ENCODE measurements at places on chromosomes 5 and 9.
A peak's percentile ranks its signal among the peaks of the same experiment; 100 is the strongest.

DNA sequence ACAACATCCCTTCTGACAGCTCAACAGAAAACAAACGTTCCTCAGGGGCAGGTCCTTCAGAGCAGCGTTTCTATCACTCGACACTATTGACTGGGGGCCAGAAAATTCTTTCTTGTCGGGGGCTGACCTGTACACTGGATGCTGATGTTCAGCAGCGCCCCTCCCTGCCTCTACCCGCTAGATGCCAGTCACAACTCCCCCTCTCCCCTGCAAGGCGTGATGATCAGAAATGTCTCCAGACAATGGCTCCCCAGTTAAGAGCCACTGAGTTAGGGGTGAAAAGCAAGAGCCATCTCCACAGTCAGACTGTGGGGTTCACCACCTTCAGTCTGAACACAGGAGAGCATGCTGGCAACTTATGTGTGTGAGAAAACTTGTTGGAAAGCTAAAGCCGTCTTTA, 39.8 kb downstream of the SERINC5 start:
- no peak for DNase-seq

DNA sequence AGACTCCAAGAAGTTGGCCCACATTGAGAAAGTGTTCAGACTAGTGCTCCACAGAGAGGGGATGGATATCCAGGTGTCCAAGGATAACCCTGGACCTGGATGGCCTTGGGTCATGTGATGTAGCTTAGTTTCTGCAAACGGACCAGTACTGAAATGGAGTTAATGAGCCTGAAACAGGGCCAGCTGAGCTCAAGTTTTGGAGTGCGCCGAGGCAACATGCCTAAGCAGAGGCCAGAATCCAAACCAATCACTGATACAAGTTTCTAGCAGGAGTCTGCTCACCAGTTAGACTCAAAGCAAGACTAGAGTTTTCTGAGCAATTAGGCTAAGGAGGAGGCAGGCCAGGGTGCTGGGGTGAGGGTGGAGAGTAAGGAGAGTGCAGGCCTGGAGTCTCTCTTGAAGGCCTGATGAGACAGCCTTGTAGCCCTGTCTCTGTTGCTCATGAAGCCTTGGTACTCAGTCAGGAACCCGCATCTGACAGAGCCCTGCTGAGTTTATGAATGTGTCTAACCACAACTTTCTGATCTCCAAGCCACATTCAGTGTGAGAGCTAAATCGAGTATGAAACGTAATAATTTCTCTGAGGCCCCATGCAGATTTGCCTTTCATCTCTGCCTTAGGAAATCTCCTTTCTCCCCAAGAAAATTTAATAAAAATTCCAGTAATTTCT, 68.9 kb upstream of the EQTN start:
- DNase-seq: no peak

DNA sequence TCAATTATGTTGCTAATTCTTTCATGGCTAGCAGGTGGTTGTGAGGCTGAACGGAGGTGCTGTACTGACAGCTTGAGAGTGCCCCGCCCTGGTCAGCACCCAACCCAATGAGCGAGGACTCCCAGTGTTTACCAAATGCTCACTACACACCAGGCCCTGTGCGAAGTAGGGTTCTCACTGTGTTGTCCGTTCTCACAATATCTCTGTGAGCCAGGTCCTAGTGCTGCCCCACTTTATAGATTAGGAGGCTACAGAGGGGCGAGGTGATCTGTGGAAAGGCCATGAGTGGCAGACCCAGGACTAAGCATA, 28.2 kb downstream of the COL15A1 start:
- no peak for DNase-seq

GRCh38 chr5:172849606-172850453, 15.8 kb downstream of the ERGIC1 start:
- no peak for DNase-seq

DNA sequence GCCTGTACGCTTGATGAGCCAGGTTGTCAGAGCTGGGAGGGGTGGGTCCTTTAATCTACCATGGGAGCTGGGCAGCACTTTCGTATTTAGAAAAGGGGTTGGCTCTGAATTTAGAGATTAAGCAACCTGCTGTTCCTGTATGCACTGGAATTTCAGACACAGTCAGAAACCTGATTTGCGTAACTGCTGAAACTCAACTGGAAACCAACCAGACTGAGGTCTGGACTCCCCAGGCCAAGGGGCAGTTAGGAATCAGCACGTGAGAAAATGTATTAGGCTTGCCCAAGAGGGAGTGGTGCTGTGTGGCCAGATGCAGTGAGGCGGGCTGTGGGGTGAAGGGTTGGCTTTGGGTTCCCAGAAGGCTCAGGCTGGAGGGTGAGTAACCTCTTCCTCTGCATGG, 235.0 kb downstream of the GOLPH3 start:
- DNase-seq: no peak

- no peak for DNase-seq
Measured at GRCh38 chr5:39780347-39780746, 355.6 kb upstream of the DAB2 start.

GRCh38 chr5:40991168-40991980, 79.8 kb downstream of the MROH2B start:
- DNase-seq: no peak

DNA sequence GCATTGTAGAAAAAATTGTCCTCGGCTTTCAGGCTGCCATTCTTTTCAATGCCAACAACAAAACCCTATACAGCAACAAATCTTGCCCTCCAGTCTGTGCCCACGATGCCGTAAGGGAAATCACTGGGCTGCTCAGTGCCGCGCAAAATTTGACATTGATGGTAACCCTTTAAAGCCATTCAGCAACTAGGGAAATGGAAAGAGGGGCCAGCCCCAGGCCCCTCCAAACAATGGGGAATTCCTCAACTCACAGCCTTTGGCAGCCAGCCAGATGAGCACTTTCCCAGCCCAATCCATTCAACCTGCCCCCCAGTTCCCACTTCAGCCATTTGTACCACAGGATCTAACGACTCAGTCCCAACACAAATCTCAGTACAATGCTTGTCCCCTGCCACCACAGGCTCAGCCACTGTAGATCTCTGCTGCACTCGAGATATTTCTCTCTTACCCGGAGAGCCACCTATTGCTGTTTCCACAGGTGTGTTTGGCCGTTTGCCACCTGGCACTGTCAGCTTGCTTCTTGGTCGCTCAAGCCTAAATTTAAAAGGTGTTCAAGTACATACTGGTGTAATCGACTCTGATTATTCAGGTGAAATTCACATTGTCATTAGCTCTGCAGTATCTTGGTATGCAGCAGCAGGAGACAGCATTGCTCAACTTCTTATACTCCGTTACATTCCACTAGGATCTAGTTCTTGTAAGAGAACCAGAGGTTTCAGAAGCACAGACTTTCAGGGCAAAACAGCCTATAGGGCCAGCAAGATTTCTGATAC, 103.3 kb downstream of the SYK start:
- DNase-seq: no peak

- DNase-seq: no peak
Measured at GRCh38 chr5:29935371-29935770, 1258.1 kb upstream of the CDH6 start.

GRCh38 chr5:50822046-50822445, 155.6 kb downstream of the PARP8 start:
- no peak for DNase-seq

GRCh38 chr5:94360382-94361130, 257.8 kb downstream of the KIAA0825 start:
- no peak for DNase-seq

- DNase-seq: no peak
Measured at GRCh38 chr5:166329149-166329800, 1962.2 kb upstream of the WWC1 start.

DNA sequence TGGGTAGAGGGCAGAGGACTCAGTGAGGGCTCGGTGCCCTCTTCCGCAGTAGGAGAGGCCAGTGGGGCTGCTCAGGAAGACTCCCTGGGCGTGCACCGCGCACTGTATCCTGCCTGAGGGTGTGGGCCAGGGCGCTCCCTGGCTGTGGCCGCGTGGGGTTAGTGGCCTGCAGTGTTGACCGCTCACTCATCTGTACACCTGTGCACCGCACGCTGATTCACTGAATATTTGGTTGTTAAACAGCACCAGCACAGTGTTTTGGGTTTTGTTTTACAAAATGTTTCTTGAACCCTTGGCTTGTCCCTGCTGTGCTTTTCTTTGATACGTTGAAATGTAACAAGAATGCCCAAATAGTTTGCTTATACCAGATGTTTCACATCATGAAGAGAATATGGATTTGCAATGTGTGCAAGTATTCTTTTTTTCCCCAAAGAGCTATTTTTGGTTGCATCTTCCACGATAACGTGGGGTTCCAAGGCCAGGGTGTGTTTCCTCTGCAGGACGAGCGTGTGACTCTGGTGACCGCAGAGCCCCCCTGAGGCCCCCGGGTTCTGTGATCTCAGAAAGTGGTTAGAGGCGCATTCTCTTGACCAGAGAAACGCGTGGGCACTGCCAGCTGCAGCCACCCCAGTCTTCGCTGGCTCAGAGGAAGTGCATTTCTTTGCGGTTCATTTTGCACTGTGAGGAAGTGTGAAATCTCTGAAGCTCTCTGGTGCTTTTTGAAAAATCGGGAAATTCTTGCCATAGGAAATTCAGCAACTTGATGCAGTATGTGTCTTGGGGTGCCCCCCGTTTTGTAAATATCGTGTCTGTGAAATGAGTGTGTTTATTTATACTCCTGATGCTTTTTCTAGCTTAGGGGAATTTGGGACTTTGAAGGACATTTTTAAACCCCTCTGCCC, 46.9 kb downstream of the AHRR start:
- DNase-seq: no peak

DNA sequence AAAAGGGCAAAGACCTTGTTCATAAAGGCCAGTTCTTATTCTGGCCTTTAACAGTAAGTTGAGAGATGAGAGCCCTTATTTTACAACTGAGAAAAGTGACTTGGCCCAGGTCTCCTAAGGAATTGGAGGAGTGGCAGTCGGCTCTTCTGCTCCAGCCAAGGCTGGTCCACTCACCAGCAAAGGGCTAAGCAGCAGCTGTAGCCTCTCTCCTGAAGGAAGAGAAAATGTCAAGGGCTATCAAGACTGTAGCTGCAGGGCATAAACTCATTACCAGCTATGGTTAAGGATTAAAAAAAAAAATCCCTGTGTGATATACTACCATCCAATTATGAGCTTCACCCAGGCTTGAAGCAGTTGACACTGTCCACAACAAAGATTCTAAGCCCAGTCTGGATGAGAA, 138.6 kb upstream of the RAD23B start:
- DNase-seq: no peak

- no peak for DNase-seq
Measured at GRCh38 chr5:8366266-8366665, 497.3 kb downstream of the MTRR start.

DNA sequence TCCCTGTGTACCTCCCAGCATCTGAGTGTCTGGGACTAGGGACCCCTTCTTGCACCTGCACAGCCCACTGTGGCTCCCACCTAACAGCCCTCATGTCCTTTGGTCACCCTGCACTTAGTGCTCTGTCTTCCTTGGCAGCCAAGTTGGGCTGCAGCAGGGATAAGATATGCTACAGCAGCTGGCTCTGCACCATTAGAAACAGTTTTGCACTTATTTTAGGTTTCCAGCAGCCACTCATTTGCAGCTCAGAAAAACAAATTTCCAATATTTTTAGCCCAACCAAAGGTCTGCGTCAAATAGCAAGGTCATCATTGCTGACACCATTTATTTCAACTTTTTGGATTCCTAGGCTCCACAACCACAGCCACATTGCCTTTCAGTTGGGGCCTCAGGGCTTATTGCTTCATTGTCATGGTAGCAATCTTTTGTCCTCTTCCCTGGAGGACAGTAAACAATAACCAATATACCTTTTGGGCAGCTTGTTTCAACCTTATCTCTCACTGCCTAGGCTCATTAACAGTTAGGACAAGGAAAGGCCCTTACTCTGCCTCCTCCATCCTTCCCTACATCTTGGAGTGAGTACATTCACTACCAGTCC, 263.9 kb downstream of the COX7C start:
- DNase-seq: no peak

- DNase-seq: no peak
Measured at GRCh38 chr5:167899490-167900070, 391.9 kb upstream of the WWC1 start.

- peak; percentile 69 for DNase-seq
Measured at GRCh38 chr5:132473019-132473531, 17.5 kb downstream of the IRF1 start.

- no peak for DNase-seq
Measured at GRCh38 chr5:155786108-155786507, 540.9 kb upstream of the SGCD start.

GRCh38 chr5:52705720-52706119, 82.0 kb upstream of the ITGA1 start:
- DNase-seq: no peak

GRCh38 chr5:178387061-178387855, 154.7 kb upstream of the PHYKPL start:
- no peak for DNase-seq

DNA sequence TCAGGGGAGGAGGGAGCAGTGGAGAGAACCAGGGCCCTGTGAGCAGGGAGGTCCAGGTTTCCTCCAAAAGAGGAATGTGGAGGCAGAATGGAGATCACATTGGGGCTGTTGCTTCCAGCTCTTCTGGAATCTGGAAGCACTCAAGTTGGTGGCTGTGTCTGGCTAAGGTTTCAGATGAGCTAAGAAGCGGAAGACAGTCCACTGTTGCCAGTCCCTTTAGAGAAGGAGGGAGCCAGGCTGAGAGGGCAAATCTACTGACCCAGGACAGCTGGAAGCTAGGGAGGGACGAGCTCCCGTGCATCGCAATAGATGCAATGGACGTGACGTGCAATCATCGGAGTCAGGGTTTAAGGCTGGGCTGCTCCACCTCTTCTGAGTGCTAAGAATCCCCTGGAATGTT, 71.2 kb downstream of the TENT4A start:
- no peak for DNase-seq

DNA sequence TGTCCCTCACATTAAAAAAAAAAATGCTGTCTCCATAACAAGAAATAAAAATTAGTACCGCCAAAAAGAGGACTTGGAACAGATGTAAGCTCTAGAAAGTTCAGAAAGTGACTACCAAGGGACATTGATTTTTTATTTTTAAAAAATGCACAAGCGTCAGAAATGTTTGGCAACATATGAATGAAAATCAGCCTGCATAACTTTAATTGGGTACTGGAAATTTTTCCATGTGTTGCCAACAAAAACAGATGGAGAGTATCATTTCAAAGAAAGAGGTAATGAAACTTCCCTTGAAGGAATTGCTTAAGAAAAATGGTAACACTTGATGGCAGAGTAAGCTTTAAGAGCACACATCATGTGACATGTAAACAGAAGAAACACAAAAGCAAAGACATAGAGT, 47.2 kb downstream of the OR2K2 start:
- no peak for DNase-seq

DNA sequence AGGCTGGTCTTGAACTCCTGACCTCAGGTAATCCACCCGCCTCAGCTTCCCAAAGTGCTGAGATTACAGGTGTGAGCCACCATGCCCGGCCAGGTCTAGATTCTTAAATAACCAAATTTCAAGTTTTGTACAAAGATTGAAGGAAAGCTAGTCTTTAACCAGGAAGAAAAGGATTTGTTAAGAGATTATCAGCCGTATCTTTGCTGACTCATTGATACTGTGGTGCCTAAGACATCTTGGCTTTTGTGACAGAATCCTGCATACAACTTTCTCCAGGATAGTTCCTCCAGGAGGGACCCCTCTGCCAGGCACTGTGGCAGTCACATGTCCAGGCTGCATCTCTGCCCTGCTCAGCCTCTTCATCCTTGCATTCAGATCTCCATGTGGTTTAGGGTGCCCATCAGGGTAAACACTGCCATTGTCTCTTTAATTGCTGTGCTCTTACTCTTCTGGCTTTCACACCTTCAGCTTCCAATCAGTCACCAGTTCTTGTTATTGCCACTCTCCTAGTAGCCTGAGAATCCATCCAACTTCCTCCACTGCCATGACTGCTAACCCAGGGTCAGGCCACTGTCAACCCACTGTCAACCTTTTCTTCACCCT, 10.0 kb downstream of the MAP3K1 start:
- DNase-seq: no peak
